ENCODE measurements at places on chromosomes 3 and 15.

- DNase-seq: peak; percentile 70
Measured at GRCh38 chr3:125300416-125300815, 74.7 kb downstream of the ZNF148 start.

DNA sequence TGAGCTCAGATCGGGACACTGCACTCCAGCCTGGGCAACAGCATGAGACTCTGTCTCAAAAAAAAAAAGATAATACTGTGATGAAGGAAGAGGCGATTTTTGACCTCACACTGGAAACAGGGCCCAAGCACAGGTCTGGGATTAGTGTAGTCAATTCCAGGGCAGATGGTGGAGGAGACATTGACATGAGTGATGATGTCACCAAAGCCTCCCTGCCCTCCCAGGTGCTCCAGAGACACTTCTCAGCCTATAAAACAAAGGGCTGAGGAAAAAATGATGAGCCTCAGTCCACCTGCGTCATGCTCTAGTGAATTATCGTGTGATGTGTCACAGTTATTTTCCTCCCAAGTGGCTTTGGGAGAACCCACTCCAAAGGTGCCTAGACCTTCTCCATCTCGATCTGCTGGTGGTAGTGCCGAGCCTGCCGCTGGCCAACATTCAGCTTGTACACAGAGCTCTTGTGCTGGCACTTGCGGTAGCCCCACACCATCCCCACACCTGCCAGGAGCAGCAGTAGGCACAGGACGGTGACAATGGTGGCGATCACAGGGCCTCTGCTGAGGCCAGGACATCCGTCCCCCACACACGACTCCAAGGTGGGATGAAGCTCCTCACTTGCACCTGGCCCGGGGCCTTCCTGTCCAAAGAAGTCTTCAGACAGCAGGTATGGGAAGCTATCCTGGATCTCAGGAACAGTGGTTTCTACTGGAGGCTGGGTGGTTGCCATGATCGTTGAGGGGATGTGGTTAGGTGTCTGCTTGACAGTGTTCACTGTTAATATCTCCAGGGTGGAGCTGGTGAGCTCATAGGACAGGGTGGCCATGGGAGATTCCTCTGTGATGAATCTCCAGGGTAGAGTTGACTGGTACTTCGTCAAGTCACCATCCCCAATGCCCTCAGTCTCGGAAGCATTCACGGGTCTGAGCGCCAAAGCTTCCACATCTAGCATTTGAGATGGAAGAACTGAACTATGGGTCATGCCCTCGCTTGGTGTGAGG lies 38.8 kb downstream of the CRTAP start:
- no peak for DNase-seq

GRCh38 chr3:119352863-119353527 lies 58.8 kb downstream of the ARHGAP31 start:
- DNase-seq: peak; percentile 86

GRCh38 chr3:163914567-163914966 lies 1163.7 kb downstream of the SI start:
- no peak for DNase-seq

GRCh38 chr3:48716982-48717746 lies at the start of gene IP6K2:
IP6K2 (minus strand) TSS chr3:48717221; CDS start chr3:48695291, 21,930 bp downstream.
- DNase-seq: peak; percentile 98

DNA sequence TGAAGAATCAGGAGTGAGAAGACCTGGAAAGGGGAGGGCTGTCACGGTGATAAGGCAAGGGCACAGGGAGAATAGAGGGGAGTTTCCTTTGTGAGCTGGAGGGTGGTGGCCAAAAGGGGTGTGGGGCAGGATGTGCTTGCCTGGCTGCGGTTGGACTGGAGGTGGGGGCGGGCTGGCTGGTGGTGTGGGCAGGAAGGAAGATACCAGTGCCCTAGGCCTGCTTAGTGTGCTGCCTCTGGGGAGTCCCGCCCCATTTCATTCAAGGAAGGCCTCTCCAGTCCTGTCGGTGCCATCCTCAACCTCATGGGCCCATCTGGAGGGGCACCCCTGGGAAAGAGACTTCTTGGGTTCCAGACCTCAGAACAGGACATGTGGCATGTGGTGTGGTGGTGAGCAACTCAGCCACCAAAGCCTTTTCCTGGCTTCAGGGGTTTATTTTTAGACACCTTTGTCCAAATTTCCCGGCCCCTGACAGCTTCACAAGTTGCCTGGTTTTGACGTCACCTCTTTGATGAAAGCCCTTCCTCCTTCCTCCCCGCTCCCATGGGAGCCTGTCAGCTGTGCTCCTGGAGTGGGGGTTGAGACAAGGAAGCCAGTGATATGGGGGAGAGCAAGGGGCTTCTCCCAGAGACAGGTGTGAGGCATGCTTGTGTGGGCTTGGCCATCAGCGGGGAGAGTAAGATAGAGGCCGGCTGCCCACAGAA lies 15.6 kb downstream of the TEX264 start:
- DNase-seq: peak; percentile 34

GRCh38 chr3:110774496-110775265 lies 296.9 kb upstream of the NECTIN3 start:
- peak; percentile 94 for DNase-seq

- DNase-seq: no peak
Measured at GRCh38 chr15:90038632-90039095, 37.5 kb downstream of the ZNF710 start.

- DNase-seq: peak; percentile 92
Measured at GRCh38 chr3:30347679-30348216, 258.7 kb upstream of the TGFBR2 start.

GRCh38 chr3:157301755-157302154 lies 134.9 kb upstream of the PTX3 start:
- no peak for DNase-seq

DNA sequence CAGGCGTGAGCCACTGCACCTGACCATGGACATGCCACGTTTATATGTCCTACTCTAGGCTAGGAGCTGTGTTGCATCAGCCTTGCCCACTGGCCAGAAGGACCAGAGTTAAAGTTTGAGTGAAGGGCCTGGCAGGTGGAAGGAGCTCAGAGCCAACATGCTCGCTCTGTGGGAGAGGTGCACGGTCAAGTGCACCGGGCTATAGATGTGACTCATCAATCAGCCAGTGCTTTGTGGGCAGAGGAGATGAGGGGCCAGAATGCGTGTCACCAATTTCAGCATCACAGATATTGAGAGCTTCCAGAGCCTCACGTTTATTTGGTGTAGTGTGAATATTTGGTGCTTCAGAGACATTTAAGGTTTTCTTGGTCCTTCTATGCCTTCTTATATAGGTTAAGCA lies 137.3 kb upstream of the KBTBD8 start:
- DNase-seq: no peak

- DNase-seq: no peak
Measured at GRCh38 chr3:188006726-188007393, 147.1 kb upstream of the LPP start.

- no peak for DNase-seq
Measured at GRCh38 chr3:192914848-192915247, 2.8 kb downstream of the MB21D2 start.

- no peak for DNase-seq
Measured at GRCh38 chr3:193470710-193471109, 84.0 kb downstream of the ATP13A4 start.

GRCh38 chr3:155608228-155608920 lies 136.5 kb downstream of the PLCH1 start:
- DNase-seq: no peak

DNA sequence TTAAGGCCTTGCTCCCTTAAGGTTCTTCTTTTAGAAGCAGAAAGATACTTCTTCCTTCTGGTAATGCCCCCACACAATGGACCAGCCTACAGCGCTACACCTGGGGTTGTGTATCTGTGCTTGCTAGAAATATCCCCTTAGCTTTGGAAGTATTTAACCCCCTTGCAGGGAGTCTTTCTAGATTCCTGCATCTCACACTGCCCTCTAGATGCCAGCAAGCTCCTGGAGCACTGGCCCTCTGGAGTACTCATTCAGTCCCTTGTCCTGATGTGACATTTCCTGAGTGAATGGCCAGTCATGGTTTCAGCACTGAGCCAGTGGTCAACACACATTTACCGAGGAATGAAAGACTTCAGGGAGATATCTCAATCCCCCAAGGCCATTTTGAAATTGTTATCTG lies 30.4 kb upstream of the RBP2 start:
- DNase-seq: no peak

DNA sequence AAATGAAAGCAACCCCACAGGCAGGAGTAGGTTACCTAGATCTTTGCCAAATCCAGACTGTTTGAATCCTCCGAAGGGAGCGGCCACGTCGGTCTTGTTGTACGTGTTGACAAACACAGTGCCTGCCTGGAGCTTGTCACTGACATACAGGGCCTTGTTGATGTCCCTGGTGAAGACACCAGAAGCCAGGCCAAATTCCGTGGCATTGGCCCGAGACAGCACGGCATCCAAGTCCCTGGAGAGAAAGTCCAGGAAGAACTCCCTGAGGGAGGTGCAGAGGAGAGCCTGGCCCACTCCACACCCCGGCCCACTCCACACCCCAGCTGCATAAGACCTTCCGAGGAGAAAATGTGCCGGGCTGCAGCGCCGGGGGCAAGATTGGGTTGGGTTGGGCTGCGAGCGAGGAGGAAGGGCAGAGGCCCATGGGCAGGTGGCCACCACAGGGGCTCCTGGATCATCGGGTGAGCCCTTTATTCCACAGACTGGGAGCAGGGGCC lies 21.8 kb upstream of the SLC41A3 start:
- no peak for DNase-seq
